Activated CD8-positive, alpha-beta T cell treated with anti-CD3 and anti-CD28 coated beads, Interleukin-2, amount 10 ng/mL, durations not matched to agents 7 days and 5 days (primary cell): ENCODE measurements at places on chromosomes 2 and 18. TPM values are rescaled to one million over a fixed set of nuclear protein-coding genes. Genes with fewer than 3 reads are reported as not detected.

Gene EFHD1
- total RNA-seq: 6.6 TPM

Gene RRM2
- total RNA-seq: 604 TPM

DNA sequence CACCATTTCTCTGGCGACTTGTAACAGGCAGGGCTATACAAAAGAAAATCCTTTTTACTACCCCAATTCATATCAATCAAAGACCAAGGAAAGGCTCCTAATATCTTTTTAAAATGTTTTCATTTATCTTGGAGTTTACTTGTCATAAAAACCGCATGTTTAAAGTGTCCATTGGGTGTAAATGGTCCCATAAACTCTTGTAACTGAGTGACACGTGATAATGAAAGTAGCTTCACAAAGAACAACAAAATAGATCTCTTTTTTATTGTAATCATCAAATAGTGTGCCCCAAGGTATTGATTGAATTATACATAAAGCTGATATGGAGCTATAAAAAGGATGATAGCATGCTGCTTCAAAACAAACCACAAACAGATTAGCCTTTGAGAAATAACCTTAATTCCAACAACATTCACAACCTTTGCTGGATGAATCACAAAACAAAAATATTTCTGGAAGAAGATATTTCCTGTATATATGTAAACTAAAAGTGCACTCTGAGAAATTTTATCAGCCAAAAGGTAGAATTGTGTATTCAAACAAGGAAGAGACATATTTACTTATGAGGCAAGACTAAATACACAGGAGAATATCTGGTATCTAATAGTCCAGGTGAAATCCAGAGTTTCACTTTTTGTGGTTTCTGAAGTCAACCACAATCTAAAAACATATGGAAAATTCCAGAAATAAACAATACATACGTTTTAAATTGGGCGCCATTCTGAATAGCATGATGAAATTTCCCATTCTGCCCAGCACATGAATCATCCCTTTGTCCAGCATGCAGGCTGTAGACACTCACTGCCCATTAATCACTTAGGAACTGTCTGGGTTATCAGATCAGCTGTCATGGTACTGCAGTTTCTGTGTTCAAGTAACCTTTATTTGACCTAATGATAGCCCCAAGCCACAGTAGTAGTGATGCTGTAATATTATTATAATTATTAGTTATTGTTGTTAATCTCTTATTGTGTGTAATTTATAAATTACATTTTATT lies 237.5 kb downstream of the PIK3C3 start:
- no peak overlapping the region for H3K27ac ChIP-seq
- no peaks in the 10 kb centered on the region for H3K4me1 ChIP-seq
- H3K36me3 ChIP-seq: no peaks in the 10 kb centered on the region

GRCh38 chr18:23609390-23610023 lies 23.2 kb upstream of the NPC1 start:
- no peak overlapping the region for H3K27ac ChIP-seq
- H3K36me3 ChIP-seq: no peaks in the 10 kb centered on the region
- H3K4me1 ChIP-seq: no peaks in the 10 kb centered on the region
- DNase-seq: no peak
- H3K27me3 ChIP-seq: peaks cover 9% of the 10 kb centered on the region
